NCI-H460 (cell line): ENCODE measurements at places on chromosomes 5 and 9.
A peak's percentile ranks its signal among the peaks of the same experiment; 100 is the strongest.

DNA sequence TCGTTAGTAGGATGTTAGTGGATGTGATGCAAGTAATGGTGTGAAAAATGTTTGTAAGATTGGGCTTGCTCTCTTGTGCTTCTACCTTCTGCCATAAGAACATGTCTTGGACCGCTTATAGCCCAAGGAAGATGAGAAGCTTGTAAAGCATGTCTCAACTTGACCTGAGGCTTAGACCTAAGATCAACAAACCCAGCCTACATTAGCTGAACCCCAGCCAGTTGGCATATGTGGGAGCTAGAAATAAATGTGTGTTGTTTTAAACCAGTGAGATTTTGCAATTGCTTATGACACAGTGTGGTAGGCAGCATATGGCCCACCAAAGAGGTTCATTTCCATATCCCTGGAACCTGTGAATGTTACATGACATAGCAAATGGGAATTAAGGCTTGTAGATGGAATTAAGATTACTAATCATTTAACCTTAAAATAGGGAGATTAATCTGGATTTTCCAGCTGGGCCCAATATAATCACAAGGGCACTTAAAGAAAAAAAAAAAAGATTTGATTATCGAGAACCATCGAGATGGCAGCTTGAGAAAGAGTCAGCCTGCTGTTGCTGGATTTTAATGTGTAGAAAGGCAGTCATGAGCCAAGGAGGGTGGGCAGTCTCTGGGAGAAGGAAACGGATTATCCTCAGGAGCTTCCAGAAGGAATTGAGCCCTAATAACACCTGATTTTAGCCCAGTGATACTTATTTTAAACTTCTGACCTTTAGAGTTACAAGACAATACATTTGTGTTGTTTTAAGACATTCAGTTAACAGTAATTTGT lies 27.3 kb upstream of the EDIL3 start:
- DNase-seq, result no peak

GRCh38 chr5:72702881-72703434 lies 113.5 kb upstream of the TNPO1 start:
- DNase-seq, result no peak

GRCh38 chr5:169943026-169943425 lies 37.3 kb downstream of the INSYN2B start:
- no peak for DNase-seq

- peak; percentile 89 for DNase-seq
Measured at GRCh38 chr5:132556763-132557477, at the start of gene RAD50. RAD50 (plus strand) TSS chr5:132556977; CDS start chr5:132557325, 348 bp downstream.

- DNase-seq, result no peak
Measured at GRCh38 chr5:94916619-94917018, 298.1 kb downstream of the SLF1 start.

- no peak for DNase-seq
Measured at GRCh38 chr5:138900281-138900965, 25.3 kb upstream of the LRRTM2 start.

DNA sequence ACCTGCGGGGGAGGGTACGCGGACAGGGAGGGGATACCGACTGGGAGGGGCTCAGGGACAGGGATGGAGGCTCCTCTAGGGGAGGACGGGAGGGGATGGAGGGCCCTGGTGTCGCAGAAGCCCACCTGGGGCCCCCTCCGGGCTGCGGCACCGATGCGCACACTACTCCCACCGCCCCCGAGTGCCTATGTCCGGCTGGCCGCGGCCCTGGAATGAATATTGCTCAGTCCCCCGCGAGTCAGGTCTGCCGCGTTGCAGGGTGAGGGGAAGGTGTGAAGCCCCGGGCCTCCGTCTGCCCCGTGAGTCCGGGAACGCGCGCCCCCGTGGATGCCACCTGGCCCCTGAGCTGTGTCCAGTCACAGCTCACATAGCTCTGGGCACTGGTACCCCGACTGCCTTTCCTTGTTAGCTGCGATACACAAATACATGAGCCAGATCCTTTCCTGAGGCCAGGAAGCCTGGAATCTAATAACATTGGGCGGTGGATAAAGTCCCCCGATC lies 44.5 kb upstream of the PRSS3 start:
- no peak for DNase-seq

DNA sequence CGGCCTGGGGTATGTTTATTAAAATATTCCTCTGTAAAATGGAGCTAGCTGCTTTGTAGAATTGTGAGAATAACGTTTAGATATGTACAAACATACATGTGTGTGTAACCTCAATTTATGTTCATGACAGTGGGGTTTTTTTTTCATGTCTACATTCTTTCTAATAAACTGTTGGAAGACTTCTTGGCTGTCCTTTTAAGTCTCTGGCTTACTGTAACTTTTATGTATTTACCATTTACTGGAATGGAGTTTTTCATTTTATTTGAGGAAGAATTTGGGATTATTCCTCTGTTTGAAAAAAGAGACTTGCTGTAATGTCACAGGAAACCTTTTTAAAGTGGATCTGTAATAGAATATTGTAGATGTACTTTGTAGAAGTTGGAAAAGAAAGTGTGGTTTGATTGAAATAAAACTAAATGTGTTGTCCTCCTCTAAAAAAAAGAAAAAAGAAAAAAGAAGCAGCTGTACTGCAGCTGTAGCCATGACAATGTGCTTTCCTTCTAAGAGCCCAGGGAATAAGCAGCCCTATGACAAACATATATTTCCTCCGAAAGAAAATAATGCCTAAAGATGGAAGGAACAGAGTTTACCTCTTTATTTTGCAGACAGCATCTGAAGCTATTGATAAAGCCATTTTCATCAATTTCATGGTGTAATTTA lies 71.2 kb upstream of the FREM1 start:
- DNase-seq, result no peak

DNA sequence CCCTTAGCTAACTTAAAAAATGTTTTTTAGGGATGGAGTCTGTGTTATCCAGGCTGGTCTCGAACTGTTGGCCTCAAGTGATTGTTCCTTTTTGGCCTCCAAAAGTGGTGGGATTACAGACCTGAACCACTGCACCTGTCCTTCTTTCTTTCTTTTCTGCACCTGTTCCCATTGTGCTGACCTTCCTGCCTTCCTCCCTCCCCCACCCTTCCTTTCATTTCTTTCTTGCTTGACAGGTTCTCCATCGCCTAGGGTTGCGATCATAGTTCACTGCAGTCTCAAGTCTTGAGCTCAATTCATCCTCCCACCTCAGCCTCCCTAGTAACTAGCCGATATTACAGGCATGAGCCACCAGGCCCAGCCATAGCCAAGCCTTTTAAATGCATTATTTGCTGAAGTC lies 20.6 kb downstream of the JMY start:
- DNase-seq, result no peak

GRCh38 chr5:94945656-94946055 lies 327.2 kb downstream of the SLF1 start:
- no peak for DNase-seq

DNA sequence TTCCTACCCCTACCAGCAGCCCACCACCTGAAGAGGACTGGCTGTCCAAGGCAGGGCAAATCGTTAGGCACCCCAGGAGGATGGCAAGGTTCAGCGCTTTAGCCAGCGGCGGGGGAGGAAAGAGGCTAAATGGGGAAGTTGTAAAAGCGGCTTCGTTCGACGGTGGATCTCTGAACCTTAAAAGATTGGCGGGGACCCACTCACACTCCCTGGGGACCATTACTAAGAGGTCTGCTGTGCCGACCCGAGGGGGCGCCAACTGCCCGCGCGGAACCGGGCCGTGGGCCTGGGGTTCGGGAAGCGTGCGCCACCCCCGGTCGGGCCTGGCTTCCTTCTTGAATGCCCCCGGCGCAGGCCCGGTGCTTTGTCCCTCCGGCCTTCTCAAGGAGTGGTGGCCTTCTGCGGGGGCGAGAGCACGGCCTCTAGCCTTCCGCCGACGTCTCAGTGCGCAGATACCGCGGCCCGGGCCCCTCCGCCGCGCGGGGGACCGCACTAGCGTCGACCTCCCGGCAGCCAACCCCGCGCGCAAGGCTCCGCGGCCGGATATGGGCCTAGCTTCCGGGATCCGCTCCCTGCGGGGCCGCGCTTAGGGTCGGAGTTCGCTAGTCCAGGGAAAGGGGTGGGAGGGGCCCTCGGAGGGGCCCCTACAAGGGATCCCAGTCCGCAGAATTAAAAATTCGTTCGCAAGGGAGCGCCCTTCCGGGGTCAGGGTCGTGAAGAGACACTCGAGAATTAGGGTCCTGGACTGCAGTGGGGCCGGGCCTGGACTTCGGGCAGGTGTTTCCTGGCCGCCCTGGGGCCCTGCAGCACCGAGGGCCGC lies 10.5 kb downstream of the NR2F1-AS1 start:
- no peak for DNase-seq

- DNase-seq, result no peak
Measured at GRCh38 chr9:87863882-87864465, 18.7 kb upstream of the SPATA31E1 start.

GRCh38 chr5:165757791-165758190 lies 2252.4 kb downstream of the MAT2B start:
- no peak for DNase-seq

- no peak for DNase-seq
Measured at GRCh38 chr9:97491216-97491999, 10.1 kb upstream of the TMOD1 start.

- DNase-seq, result no peak
Measured at GRCh38 chr5:178422400-178422775, 167.8 kb downstream of the COL23A1 start.

DNA sequence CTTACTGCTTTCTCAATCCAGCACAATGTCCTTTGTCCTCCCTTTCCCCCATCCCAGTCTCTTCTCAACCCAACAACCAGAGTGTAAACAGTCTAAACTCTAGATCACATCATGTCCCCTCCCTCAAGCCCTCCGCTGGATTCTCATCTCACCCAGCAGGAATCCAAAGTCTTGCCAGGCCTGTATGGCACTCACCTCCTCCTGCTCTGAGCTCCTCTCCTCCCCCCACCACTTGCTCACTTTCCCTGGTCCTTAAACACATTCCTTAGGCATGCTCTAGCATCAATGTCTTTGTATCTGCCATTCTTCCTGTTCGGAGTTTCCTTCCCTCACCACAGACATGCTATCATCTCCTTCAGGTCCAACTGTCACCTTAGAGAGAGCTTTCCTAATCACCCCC lies 78.8 kb downstream of the NIPSNAP3B start:
- no peak for DNase-seq
